ENCODE measurements at places on chromosomes 1 and 21.

- no peak for DNase-seq
These were observed 247.5 kb downstream of the USH2A start for GRCh38 chr1:216175714-216176113.

- DNase-seq = no peak
These were observed 29.5 kb upstream of the CBR3 start for GRCh38 chr21:36105327-36105842.

GRCh38 chr1:3674100-3675094, 22.1 kb downstream of the TP73 start:
- DNase-seq = no peak

GRCh38 chr1:22717037-22717760, 6.6 kb downstream of the EPHB2 start:
- no peak for DNase-seq

- DNase-seq = no peak
These were observed 81.7 kb downstream of the DNM3 start for GRCh38 chr1:171922999-171923398.
